ENCODE measurements at places on chromosomes 2 and 18.

- no peak overlapping the region for H3K4me3 ChIP-seq
- no peak for DNase-seq
- H3K27ac ChIP-seq: no peak overlapping the region
Observed at GRCh38 chr2:26640331-26640745, 828 bp downstream of the CIB4 start.

DNA sequence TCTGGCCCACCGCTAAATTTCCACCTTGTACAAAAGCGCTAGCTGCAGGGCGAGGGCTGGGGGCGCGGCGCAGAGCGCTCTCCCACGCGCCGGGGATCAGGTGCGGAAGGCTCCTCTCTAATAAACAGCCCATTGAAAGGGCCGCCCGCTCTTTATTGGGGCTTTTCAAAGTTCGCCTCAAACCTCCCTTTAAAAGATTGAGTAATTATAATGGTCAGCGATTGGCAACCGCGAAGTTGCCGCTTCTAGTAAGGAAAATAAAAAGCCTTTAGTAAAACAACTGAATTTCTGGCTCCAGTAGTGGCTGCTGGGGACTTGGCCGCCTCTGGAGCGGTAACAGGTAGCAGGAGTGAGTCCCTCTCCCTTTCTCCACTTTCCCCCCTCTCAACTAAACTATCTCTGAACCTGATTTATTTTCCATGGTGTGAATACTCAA, 755 bp downstream of the NEUROD1 start:
- no peak overlapping the region for H3K27ac ChIP-seq
- peaks cover 79% of the 10 kb centered on the region for H3K27me3 ChIP-seq
- peaks cover 34% of the 10 kb centered on the region for H3K36me3 ChIP-seq
- no peak overlapping the region for H3K4me3 ChIP-seq
- no peak for DNase-seq

GRCh38 chr2:37189452-37190153, 1.1 kb upstream of the SULT6B1 start:
- no peak overlapping the region for H3K4me3 ChIP-seq
- DNase-seq: no peak
- no peaks in the 10 kb centered on the region for H3K36me3 ChIP-seq

- no peak overlapping the region for H3K4me3 ChIP-seq
- peak overlapping the region; percentile 77 for H3K27ac ChIP-seq
- no peak for DNase-seq
- H3K4me1 ChIP-seq: peaks cover 65% of the 10 kb centered on the region
- H3K27me3 ChIP-seq: no peaks in the 10 kb centered on the region
Observed at GRCh38 chr2:197281421-197281820, 29.2 kb downstream of the ANKRD44 start.

GRCh38 chr2:94873362-94874276, 2.4 kb downstream of the TEKT4 start:
- no peak overlapping the region for H3K27ac ChIP-seq
- DNase-seq: no peak
- no peaks in the 10 kb centered on the region for H3K27me3 ChIP-seq
- no peaks in the 10 kb centered on the region for H3K4me1 ChIP-seq
- no peaks in the 10 kb centered on the region for H3K36me3 ChIP-seq
- H3K4me3 ChIP-seq: no peak overlapping the region

- DNase-seq: no peak
- no peaks in the 10 kb centered on the region for H3K36me3 ChIP-seq
- H3K27ac ChIP-seq: no peak overlapping the region
Observed at GRCh38 chr2:183059561-183059960, 19.0 kb upstream of the DUSP19 start.

GRCh38 chr2:167401309-167401708, 513.0 kb downstream of the XIRP2 start:
- H3K36me3 ChIP-seq: no peaks in the 10 kb centered on the region
- DNase-seq: no peak
- peaks cover 3% of the 10 kb centered on the region for H3K27me3 ChIP-seq
- no peak overlapping the region for H3K4me3 ChIP-seq
- H3K27ac ChIP-seq: no peak overlapping the region
- H3K4me1 ChIP-seq: no peaks in the 10 kb centered on the region

- DNase-seq: no peak
- H3K27ac ChIP-seq: no peak overlapping the region
- H3K4me3 ChIP-seq: peak overlapping the region; percentile 35
- no peaks in the 10 kb centered on the region for H3K36me3 ChIP-seq
- H3K4me1 ChIP-seq: no peaks in the 10 kb centered on the region
Observed at GRCh38 chr2:193843675-193844074, 1648.9 kb upstream of the TMEFF2 start.

DNA sequence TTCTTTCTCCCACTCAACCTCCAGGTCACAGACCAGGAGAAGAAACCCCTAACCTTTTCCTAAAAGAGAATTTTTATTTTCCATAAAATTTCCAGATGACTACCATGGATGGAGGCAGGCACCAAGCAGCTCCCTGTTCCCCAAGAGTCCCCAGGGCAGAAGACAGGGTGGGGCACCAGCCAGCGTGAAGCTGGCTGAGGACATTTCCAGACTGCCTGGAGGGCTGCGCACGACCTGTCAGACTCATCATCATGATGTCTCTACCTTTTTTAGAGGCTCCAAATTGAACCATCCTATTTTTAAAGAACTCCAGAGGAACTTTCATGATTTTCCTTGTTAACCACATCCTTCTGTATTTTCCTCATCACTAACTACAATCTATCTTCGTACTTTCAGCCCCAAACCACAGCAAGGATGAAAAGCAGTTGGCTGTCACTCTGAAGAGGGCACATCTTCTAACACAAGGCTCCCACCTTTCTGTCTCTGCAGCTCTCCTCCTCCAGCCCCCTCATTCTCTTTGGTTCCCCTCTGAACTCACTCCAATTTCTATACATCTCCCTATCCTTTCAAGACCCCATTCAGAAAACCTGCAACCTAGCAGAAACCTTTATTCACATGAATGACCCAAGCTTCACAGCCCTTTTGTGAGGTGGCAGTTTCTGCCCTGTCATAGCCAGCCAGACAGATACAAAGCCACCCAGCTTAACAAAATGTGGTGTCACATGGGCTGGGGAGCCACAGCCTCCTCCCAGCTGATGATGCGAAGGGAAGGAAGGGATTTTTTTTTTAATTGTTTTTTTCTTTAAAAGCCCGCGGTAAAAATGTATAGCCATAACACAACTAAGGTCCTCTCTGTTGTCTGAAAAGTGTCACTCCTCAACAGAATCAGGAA, 11.1 kb downstream of the AMMECR1L start:
- peaks cover 47% of the 10 kb centered on the region for H3K4me1 ChIP-seq
- DNase-seq: no peak
- H3K36me3 ChIP-seq: peaks cover 25% of the 10 kb centered on the region
- no peaks in the 10 kb centered on the region for H3K27me3 ChIP-seq
- no peak overlapping the region for H3K4me3 ChIP-seq

DNA sequence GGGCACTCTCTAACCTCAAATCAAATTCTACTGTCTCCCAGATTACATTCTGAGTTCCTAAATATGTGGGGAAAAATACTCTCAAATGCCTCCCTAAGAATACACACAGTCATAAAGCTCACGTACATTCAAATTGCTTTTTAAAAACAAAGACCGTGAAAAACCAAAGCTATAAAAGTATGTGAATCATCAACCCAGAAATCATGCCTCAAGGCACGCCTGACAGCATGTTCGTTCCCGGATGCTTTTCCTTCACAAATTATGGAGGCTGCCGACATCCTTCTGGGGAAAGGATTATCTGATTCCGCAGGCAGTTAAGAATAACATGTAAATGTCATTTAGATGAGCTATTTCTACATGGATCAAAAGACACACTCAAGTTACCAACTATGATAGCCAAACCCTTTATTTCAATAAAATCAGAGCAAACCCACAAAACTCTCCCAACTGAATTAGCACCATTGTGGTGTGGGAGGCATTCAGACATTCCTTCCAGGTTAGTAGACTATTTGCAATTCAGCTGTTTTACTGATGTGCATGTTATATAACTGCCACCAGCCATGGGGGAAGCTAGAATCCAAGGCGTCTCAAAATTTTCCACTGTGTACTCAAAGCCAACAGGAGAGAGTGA, 398.2 kb upstream of the TRIB2 start:
- DNase-seq: no peak
- H3K4me3 ChIP-seq: no peak overlapping the region
- H3K27me3 ChIP-seq: no peaks in the 10 kb centered on the region
- no peaks in the 10 kb centered on the region for H3K36me3 ChIP-seq

- peaks cover 17% of the 10 kb centered on the region for H3K4me1 ChIP-seq
- peak overlapping the region; percentile 91 for H3K4me3 ChIP-seq
- H3K27ac ChIP-seq: peak overlapping the region; percentile 84
- H3K36me3 ChIP-seq: no peaks in the 10 kb centered on the region
Observed at GRCh38 chr18:50297621-50298442, 10.3 kb upstream of the CXXC1 start.

Data from naive B cell (primary cell).